Esophagus squamous epithelium (tissue), 5 donors: ENCODE measurements at places on chromosomes 16 and 17.

DNA sequence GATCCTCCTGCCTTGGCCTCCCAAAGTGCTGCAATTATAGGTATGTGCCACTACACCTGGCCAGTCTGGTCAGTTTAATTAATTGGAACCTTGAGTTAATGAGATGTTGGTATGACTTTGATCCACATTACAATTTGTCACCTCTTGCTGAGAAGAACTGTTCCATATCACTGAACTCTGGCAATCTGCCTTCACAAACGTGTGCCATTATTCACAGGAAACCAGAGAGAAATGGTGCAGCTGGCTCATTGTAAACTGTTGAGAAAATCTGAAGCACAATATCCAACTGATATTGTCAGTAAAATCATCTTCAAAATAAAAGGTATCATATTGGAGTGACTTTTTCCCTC is 39.3 kb upstream of the YPEL2 start:
- DNase-seq, result no peak

DNA sequence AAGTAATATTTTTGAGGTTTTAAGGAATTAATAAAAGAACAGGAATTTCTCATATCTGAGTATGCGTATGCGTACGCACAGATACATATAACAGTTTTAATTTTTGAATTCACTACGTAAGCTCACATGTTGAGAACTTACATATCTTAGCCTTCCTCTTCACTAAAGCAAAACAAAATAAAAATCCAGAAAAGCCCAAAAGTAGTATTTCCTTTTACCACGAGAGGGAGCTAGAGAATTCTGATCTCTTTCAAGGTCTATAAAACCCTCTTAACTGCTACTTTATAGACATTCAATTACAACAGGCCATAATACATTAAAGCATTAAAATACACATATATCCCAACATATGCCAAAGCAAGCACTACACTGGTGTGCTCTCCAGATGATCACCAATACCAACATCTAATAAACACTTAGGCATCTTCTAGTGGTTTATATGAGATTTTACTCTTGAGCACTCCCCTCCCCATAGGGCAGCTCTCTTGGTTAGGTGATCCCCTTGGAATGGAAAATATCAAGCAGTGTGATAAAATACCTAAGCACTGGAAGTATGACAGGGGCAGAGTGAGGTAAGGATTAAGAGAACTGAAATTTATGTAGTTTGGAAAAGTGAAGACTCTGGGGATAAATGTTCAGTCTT is 94.0 kb downstream of the SKAP1 start:
- DNase-seq, result no peak

DNA sequence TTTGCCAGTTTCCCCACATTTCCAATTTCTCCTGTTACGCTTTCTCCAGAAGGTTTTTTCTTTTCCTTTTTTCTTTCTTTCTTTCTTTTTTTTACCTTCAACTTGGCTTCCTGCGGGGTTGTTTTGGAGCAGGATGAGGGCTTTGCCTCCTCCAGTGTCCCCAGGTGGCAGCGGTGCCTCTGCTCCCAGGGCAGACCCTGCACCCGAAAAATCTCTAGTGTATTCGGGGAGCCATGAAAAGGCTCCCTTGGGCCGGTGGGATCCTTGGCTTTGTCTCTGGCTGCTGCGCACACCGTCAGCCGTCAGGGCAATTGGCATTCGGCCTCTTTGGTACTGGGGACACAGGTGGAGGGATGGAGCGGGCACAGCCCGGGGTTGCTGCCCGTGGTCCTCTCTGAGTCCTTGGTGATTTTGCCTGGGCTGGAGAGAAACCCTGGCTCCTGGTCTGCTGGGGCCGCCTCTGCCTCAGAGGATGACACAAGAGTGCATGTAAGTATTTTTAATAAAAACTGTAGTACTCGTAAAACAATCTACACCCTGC is 846 bp downstream of the ITGB3 start:
- no peak for DNase-seq

DNA sequence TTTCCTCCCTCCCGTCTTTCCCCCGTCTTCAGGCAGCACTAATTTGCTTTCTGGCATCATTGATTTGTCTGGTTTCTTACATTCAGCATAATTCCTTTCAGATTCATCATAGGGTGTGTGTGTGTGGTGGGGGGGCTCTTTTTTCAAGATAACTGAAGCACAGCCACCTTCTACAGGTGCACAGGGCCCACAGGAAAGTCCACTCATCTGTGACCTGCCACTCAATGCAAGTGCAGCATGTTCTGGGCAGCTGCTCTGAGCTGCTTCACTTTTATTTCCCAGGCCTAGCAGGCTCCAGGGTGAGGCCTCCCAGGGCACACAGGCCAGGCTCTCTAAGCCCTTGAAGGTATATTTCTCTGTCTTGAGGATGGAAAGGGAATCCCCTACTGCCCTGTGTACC is 35.2 kb upstream of the MYH10 start:
- no peak for DNase-seq

DNA sequence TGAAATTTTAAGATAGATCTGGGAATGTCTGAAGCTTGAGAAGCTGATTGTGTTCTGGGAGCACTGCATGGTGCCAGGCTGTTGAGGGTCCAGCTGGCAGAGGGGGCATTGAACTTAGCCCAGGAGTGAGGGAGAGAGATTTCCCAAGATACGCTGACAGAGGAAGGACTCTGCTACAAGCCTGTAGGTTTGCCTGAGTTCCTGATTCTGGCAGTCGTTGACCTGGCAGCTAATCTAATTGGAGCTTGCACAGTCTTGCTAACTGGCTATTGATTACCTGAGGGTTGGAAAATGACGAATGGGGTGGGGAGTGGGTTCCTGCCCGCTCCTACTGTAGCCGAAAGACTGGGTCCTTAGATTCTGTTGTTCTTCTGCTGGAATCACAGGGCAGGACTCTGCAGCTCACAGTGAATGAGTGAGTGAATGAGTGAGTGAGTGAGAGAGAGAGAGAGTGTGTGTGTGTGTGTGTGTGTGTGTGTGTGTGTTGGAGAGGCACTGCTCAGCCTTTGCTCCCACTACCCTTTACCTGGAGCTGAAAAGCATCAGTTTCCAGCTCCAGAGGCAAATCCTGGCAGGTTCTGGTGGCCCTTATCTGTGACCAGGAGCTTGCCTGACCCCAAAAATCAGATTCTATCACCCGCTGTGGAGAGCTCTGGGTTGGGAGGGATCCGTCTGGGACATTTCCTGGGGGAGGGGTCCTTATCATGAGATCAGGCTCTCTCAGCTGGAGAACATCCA is 16.7 kb downstream of the CTRL start:
- DNase-seq, result no peak

- no peak for DNase-seq
These were observed 9.3 kb upstream of the SLC16A5 start for GRCh38 chr17:75078284-75079022.

DNA sequence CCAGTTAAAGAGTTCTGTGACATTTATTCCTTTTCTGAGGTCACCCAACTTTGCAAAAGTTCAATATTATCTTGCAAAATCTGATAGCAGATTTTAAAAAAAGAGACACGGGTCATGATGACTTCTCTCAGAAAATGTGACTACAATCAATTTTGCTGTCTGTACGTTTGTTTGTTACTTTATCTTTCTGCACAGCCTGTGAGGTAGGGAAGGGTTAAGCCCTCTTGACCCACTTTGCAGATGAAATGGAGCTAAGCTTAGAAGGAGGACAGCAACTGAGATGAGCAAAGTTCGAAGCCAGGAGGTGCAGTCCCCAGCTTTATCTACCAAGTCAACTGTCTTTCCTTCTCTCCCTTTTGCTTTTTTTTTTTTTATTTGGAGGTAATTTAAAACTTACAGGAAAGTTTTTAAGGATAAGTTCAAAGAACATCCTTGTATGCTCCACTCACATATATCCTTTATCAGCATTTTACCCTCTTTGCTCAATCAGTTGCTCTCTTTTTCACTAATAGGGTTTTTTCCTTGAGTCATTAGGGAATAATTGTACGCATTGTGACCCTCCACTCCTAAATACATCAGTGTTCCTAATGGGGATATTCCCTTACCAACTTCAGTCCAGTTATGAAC is 86.8 kb downstream of the MSI2 start:
- DNase-seq, result no peak

GRCh38 chr17:77358801-77359200 is 218.0 kb downstream of the SEC14L1 start:
- DNase-seq, result no peak

DNA sequence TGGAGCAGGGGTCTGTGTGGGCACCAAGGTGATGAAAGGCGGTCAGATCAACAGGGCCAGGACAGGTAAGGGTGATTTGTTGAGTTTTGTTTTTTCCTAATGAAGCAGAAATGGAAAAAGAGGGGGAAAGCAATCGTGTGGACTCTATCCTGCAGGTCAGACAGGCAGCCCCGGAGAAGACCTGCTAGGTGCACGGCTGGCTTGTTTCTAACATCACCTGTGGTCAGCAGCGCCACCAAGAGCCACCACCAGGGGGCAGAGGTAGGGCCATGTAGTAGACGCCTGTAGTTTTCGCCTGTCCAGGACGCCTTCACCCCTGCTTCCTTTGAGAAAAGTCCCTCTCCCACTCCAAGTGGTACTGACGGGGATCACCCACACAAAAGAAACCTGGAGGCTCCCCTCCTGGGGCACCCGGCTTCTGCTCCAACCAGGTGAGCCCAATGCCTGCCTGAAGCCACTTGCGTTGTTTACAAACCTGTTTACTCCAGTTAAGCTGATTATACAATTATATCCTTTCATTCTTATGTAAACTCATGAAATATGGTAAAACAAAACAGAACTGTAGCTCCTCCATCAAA is 54.2 kb upstream of the SEC14L1 start:
- DNase-seq, result peak; percentile 19

DNA sequence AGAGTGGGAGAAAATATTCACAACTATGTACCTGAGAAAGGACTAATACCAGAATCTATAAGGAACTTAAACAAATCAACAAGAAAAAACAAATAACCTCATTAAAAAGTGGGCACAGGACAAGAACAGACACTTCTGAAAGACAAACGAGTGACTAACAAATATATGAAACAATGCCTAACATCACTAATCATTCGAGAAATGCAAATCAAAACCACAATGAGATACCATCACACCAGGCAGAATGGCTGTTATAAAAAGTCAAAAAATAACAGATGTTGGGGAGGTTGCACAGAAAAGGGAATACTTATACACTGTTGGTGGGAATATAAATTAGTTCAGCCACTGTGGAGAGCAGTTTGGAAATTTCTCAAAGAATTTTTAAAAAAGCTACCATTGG is 83.5 kb upstream of the WSCD1 start:
- DNase-seq, result no peak

- DNase-seq, result no peak
These were observed 15.9 kb downstream of the HAPSTR1 start for GRCh38 chr16:9107025-9107970.

- no peak for DNase-seq
These were observed 391.3 kb upstream of the XYLT1 start for GRCh38 chr16:17861981-17862479.

DNA sequence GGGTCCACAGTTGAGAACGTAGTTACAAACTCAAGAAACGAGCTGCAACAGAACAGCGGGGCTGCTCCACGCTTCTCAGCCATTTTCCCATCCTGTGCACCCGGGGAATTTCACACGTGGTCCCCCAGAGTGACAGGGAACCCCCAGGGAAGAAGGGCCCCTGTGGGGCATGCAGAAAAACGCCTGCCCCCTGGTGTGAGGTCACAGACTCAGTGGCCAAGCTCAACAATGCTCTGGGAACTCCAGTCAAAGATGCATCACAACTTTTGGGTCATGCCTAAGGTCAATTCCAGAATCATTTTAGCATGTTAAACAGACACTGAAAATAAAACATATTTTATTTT is 115.4 kb downstream of the ZNF778 start:
- DNase-seq, result no peak

- no peak for DNase-seq
These were observed 22.5 kb downstream of the WWP2 start for GRCh38 chr16:69784586-69784985.
